Fibroblast of skin of right biceps (primary cell): ENCODE measurements at places on chromosomes 1 and 21.

GRCh38 chr1:169949139-169949538 lies 55.4 kb upstream of the SCYL3 start:
- peak; percentile 31 for DNase-seq

DNA sequence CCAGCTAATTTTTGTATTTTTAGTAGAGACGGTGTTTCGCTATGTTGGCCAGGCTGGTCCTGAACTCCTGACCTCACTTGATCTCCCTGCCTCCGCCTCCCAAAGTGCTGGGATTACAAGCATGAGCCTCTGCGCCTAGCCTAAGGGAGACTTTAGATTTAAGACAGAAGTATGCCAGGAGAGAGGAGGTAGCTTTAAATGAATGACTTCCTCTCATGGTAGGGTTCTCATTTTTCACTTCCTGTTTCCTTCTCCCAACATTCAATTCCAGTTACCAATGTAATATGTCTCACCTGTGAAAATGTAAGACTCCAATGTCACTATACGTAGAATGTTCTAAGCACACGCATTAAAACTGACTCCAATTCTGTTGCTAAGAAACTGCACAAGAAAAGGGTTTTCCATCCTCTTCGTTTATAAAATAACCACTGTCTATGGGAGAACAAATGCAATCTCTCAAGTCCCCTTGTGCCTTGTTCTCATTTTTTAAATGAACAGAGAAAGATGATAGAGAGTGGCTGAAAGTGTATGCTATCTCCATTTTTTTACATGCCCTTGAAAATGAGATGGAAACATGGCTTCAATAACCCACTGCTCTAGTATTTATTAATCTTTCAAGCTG lies 140.0 kb downstream of the SLC45A1 start:
- DNase-seq: no peak

DNA sequence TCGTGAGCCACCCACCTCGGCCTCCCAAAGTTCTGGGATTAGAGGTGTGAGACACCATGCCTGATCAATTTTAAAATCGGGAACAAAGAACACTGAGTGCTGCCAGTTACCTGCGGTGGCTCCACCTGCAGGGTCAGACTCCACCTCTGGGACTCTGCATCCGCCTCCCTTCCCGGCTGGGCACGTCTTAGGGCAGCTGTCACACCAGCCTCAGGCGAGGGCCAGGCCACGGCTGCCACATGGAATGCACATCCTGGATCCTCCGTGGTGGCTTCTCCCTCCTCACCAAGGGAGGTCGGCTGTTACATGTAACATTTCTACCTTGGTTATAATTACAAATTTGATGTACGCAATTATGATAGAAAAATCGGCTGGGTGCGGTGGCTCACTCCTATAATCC lies 5.9 kb upstream of the MXRA8 start:
- no peak for DNase-seq

GRCh38 chr1:170678027-170678600 lies 14.2 kb downstream of the PRRX1 start:
- DNase-seq: peak; percentile 57

DNA sequence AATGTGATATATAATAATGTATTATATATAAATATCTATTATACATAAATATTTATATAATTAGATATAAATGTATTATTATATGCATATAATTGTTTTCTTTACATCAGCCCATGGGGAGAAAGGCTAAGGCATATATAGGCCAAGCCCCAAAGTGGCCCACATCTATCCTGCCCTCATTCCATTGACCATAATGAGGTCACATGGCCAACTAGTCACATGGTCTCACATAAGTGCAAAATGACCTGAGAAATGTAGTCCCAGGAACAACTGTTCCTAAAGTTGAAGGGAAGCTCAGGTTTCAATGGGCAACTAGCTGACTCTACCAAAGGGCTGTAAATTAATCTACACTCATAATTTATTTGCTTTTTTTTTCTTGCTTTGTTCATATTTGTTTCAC lies 14.5 kb upstream of the CCDC185 start:
- no peak for DNase-seq

DNA sequence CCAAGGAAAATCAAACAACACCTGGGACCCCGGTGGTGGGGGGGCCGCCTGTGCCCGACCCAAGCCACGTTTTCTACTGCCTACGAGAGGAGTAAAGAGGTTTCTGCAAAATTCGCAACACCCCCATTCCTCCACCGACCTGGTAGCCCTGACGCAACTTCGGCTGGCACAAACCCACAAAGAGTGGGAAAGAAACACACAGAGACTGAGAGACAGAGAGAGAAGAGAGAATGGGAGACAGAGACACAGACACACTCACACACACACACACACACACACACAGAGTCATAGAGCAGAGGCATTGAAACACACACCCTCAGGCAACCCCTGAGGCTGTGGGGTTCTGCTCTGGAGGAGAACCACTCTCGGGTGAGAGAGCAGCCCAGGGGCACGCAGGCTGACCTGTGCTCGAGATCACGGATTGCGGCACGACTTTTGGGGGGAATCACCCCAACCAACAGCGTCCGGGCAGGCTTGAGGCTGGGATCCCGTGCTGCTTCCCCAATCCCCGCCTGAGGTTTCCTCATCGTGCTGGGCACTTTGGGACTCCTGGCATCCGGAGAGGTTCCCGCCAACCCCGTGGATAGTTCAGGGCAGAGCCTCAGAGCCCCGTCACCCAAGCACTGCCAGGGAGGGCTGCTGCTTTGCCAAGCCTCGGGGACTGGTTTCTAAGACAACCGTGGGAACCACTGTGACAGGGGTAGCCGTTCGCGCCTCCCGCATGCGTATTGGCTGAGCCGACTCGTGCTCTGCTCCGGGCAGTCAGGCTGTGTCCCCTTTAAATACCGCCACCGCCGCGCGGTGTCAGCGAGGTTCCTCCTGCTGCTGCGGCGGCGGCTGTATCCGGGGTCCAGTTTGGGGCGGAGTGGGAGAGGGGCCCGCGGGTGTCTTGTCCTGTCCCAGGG lies 682.4 kb upstream of the TPTE start:
- no peak for DNase-seq

GRCh38 chr1:19209439-19209989 lies 552 bp downstream of the UBR4 start:
- peak; percentile 31 for DNase-seq

DNA sequence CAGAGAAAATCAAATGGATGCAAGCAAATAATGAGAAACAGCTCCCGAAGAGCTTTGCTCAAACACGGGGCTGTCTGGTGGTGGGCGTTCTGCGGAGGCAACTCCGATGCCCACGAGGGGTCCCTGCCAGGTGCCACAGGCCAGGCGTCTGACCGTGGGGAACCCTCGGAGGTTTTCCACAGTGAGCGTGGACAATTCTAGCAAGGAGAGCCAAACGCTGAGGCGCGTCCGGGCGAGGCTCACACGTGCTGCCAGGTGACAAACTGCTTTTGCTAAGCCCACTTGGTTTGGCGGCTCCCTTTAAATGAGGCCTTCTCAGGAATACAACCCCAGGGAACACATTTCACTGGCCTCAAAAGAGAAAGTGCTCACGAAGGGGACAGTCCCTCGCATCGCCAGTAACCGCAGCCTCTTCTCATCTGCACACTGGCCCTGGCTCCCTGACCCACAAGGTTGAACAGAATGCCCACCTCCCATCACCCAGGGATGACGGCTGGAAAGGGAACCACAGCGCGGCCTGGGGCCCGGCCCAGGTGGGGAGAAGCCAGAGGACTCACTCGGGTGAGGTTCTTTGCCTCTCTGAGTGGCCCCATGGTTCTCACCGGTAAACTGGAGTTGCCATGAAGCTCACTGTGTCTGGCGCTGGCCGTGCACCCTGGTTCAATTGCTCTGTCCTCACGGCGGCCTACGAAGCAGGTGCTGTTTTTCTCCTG lies 97.4 kb downstream of the PRDM16 start:
- no peak for DNase-seq

- DNase-seq: no peak
Observed at GRCh38 chr1:107493111-107493716, 352.4 kb downstream of the NTNG1 start.

DNA sequence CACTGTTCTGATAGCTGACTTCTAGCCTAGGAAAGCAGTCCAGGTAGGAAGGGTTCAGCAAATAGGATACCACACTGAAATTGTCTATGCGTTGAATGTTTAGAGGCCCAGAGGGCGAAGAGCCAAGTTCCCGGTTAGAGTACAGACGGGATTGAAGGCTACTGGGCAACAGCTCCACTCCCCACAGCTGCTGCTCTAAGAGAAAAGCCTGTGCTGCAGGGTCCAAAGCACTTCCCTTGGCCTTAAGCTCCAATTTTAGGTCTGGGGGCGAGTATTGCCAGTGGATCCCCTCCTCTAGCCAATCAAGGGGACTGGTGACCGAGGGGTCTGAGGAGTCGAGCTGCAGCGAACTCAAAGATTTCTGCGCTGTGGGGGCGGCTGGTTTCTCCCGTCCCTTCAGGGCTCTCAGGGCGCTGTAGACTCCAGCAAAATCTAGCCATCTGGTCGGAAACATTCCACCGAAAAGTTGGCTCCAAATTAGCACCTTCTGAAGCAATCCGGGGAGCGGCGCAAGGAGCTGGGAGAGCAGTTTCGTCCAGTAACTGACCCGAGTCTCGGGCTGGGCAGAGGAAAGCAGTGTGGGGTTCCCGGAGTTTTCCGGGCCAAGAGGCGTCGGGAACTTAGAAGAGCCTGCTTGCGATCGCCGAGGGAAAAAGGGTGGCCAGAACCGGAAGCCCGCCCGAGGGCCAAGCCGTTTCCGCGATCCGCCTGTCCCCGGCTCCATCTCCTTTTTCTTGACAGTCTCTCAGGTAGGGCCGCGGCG lies 748 bp downstream of the PPP1R15B start:
- DNase-seq: peak; percentile 31

DNA sequence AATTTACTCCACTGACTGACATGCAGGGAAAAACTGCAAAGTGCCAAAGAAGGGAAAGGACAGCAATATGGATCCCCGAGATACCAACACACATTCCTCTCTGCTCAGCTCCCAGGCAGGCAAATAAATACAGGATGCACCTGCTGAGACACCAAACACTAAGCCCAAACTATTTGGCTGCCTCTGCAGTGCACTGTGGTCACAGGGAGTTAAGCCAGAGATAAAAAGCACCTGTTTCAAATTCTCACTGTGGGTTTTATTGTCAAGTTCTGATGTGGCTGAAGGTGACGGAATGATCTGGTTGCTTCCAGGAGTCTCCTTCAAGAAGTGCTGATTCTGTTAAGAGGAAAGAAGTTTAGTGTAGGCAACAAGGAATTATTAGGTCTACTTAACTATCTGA lies 17.7 kb downstream of the TEX38 start:
- DNase-seq: no peak

DNA sequence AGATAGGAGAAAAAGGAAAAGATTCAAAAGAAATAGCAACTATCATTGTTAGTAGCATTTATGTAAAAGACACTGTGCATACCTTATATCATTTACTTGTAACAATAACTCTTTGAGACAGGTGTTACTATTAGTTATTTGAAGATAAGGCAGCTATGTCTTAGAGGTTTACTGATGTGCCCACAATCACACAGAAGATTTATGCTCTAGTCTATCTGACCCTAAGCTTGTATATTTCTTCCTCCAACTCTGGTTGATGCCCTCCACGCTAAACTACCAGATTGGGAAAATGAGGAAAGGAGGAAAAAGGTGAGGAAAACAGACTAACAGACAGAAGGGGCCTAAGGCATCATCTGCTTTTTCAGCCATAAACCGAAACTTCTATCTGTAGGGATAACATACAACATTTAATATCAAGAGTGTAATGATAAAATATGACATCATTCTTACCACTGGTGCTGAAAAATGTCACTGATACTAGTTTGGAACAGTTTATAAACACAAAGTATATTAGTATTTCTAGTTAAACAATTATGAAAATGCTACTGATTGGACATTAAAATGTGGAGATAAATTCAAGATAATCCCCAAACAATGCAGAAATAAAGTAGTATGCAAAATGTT lies 5.1 kb downstream of the COLGALT2 start:
- DNase-seq: no peak

DNA sequence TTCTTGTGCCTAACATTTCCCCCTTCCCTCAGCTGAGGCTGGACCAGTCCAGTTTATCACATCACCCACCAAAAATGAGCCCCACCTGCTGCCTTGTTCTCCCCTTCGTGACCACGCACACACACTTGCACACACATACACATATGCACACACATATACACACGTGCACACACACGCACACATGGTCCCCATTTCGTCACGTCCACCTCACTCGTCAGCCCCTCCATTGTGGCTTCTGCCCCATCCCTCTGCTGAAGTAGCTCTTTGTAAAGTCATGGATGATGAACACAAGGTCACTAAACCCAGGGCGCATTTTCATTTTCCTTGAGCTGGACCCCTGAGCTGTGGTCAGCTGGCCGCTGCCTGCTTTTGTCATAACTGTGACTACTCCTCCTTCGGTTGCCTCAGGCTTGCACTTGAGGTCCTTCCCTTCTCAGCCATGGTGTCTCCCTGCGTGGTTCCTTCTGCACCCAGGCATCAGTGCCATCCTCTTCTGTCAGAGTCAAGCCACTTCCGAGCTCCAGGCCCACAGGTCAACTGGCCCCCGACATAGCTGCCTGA lies 93.8 kb downstream of the SYT2 start:
- DNase-seq: no peak

GRCh38 chr1:111746614-111746999 lies 7.4 kb upstream of the INKA2 start:
- no peak for DNase-seq

- peak; percentile 55 for DNase-seq
Observed at GRCh38 chr1:6358757-6359201, 34.8 kb downstream of the ACOT7 start.

GRCh38 chr1:241129207-241129960 lies 227.6 kb downstream of the RGS7 start:
- DNase-seq: no peak

- DNase-seq: no peak
Observed at GRCh38 chr1:181317261-181317930, 165.9 kb upstream of the CACNA1E start.

DNA sequence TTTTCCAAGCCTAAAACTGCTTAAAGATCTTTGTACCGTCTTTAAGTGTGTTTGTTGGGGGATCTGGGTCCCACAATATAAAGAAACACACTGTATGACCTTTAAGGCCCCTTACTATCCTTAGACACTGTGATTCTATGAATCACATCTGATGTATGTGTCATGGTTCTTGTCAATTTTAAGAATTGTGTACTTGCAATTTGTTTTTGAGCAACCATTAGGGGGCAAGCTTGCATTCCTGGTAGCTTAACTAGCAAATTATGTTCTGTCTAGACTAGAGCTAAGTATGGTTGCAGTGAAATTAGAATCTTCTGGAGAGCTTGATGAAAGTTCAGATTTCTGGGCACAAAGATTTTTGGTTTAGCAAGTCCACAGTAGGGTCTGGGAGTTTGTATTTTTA lies 219.5 kb downstream of the TPR start:
- DNase-seq: peak; percentile 85

GRCh38 chr1:103854279-103854678 lies 104.6 kb downstream of the AMY1C start:
- no peak for DNase-seq

DNA sequence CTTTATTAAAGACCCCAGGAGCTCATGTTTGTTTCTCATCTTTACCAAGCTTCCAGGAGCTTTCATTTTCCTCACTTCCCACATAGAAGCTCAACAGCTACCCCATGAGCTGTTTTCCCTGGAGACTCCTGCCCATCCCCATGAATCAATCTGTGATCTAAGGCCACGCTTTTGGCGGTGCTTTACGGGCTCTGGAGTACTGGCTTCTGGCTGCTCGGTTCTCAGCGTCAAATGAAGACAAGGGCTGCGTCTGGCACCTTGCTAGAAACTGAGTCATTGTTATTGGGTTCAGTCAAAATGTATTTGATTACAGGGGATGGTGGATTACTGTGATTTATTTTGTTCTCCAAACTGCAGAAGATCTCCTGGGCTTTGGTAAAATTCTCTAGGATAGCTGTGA lies 39.9 kb downstream of the ACP6 start:
- DNase-seq: peak; percentile 19

GRCh38 chr1:55246896-55247295 lies 31.7 kb upstream of the USP24 start:
- no peak for DNase-seq
